ENCODE measurements at places on chromosomes 1 and 21. TPM values are rescaled to one million over a fixed set of nuclear protein-coding genes. Genes with fewer than 3 reads are reported as not detected.
A peak's percentile ranks its signal among the peaks of the same experiment; 100 is the strongest.

The FAM177B gene
- total RNA-seq, result not detected

The ASH1L gene
- total RNA-seq, result 17.1 TPM

The CLEC20A gene
- total RNA-seq, result not detected

The CFAP107 gene
- total RNA-seq, result not detected

The TM2D1 gene
- 14.4 TPM for total RNA-seq

The SLC6A17 gene
- not detected for total RNA-seq

The KRTAP21-2 gene
- not detected for total RNA-seq

The REG4 gene
- total RNA-seq, result not detected

The HCN3 gene
- total RNA-seq, result 2.5 TPM

The SPATA46 gene
- total RNA-seq, result not detected

The CHTOP gene
- total RNA-seq, result 24.5 TPM

The RSPH1 gene
- total RNA-seq, result 0.33 TPM

The DMRTA2 gene
- not detected for total RNA-seq

DNA sequence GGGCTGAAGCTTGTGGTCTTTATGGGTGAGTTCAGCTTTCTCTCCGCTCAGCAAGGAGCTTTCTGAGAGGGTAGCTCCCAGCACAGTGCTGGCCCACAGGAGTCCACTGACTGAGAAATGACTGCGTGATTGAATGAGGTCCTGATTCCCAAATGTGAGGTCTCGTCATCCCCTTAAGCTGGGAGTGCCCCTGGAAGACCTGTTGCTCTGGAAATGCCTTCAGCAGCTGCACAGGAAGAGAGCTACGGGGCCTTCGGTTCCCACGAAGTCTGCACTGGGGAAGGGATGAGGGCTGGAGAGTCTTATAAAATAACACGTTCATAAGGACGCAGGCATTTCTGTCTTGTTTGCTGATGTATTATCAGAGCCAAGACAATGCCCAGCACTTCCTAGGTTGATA lies 14.0 kb downstream of the TNNT2 start:
- no peak for DNase-seq

DNA sequence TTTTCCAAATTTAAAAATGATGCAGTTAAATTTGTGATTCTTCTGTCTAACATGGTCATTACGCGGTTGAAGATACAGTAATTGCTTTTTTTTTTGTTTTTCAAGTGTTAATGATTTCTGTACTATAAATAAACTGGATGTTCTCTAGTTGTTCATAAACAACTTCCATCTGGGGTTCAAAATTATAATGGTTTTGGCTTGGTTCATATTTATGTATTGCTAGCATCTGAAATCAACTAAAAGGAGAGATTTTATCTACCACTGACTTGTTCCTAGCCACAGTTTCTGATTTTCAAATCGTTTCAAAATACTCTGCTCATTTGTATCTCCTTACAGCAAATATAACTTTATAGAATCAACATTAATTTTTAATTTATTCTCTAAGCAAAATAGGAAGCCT lies 35.2 kb upstream of the PLPPR4 start:
- no peak for DNase-seq

- DNase-seq, result peak; percentile 77
These were observed 27.4 kb upstream of the COQ8A start for GRCh38 chr1:226912587-226913176.

DNA sequence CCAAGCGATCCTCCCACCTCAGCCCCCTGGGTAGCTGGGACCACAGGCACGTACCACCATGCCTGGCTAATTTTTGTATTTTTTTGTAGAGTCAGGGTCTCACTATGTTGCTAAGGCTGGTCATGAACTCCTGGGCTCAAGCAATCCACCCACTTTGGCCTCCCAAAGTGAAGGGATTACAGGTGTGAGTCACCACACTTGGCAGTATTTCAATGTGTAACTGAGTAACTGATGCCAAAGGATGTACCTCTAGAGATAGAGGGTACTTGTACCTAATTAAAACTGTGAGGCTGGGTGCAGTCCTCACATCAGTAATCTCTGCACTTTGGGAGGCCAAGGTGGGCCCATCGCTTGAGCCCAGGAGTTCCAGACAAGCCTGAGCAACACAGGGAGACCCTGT lies 258.7 kb upstream of the DMRTA2 start:
- no peak for DNase-seq

- DNase-seq, result no peak
These were observed 141.7 kb upstream of the NRIP1 start for GRCh38 chr21:15206514-15206913.

- no peak for DNase-seq
These were observed 31.4 kb downstream of the CLSTN1 start for GRCh38 chr1:9792156-9793042.

GRCh38 chr21:14734191-14734590 lies 188.1 kb upstream of the SAMSN1 start:
- DNase-seq, result no peak

DNA sequence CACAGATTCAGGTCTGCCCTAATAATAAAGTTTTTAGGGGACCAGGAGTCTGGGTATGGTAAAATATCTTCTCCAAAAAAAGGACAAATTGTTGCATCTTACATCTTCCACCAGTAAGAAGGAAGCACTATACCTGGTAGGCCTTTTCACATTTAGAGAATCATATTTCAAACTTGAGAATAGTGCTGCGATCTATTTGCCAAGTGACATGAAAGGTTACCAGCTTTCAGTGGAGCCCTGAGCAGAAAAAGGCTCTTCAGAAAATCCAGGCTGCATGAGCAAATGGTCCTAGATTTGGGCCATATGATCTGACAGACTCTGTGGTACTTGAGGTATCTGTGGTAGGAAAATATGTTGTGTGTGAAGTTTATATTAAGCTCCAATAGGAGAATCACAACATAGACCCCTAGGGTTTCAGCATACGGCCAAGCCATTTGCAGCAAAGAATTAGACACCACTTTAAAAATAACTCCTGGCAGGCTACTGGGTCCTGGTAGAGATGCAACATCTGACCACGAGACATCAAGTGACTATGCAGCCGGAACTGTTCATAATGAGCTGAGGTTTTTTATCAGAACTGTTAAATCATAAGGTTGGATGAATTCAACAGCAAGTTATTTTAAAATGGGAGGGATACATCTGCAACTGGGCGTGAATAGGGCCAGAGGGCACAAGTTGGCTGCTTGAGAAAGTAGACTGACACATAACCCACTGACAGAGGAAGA lies 38.6 kb upstream of the CCDC190 start:
- no peak for DNase-seq

DNA sequence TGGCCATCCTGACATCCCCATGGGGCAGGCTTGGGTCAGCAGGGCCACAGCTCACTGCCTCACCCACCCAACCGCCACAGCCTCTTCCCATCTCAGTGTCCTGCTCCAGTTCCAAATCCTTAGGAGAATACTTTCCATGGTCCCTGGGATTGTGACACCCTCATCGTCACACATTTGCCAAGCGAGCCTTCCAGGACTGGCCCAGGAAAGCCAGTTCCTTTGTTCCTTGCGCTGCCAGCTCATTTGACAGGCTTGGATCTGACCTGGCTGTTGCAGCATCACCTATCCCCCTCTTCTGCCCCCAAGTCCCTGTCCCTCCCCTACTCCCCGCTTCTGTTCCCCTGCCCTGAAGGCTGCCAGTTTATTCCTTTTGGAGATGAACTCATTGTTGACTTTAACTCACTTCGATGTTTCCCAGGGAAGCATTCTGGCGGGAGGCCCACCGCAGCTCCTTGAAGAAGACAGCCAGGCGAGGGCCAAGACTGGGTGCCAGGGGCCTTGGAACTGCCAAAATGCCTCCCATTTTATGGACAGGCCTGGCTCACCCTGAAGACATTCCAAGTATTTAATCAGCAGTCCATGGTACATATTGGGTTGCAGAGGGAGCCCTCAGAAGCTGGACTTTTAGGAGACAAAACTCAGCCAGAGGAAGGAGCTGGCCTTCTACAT lies 10.2 kb upstream of the GNL2 start:
- DNase-seq, result no peak

GRCh38 chr1:175185903-175186302 lies 6.7 kb downstream of the KIAA0040 start:
- no peak for DNase-seq

DNA sequence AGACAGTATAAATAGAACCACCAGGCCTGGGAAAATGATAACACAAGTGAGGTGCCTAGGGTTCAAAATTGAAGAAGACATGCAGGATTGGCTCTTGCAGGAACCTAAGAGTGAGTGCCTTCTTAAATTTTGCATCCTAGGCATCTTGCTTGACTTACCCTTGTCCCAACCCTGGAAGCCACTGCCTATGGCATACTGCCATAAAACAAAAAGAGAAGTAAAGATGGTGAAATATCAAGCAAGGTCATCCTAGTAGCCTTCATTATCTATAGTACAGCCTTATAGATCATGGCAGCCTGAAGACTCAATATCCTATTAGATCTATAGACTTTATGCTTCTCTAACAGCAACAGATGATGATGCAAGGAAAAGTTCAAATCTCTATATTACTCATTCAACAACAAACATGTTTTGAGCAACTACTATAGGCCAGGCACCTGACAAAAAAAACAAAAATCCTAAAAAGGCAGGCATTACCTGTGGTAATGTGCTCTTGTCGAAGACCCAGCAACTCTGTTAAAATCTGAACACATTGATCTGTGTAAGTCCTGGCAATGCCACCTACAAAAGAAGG lies 6.3 kb downstream of the AP4B1 start:
- no peak for DNase-seq

DNA sequence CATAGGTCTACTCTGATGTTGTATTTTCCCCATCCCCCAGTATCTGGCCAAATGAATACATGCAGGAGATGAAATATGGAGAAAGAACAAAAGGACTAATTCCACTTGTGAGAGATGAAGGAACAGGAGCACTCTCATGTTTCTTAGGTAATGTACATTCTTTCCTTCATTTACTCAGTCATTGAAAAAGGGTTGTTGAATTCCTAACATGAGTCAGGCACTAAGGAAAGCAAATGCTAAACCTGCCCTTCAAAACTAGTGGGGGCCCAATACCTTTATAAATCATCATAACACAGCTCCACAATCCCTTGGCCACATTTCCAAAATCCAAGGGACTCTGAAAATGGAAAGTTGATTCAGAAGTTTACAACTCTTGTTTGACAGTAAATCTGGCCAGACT lies 94.3 kb downstream of the DIRAS3 start:
- no peak for DNase-seq

GRCh38 chr1:3133686-3134085 lies 64.7 kb downstream of the PRDM16 start:
- DNase-seq, result no peak

DNA sequence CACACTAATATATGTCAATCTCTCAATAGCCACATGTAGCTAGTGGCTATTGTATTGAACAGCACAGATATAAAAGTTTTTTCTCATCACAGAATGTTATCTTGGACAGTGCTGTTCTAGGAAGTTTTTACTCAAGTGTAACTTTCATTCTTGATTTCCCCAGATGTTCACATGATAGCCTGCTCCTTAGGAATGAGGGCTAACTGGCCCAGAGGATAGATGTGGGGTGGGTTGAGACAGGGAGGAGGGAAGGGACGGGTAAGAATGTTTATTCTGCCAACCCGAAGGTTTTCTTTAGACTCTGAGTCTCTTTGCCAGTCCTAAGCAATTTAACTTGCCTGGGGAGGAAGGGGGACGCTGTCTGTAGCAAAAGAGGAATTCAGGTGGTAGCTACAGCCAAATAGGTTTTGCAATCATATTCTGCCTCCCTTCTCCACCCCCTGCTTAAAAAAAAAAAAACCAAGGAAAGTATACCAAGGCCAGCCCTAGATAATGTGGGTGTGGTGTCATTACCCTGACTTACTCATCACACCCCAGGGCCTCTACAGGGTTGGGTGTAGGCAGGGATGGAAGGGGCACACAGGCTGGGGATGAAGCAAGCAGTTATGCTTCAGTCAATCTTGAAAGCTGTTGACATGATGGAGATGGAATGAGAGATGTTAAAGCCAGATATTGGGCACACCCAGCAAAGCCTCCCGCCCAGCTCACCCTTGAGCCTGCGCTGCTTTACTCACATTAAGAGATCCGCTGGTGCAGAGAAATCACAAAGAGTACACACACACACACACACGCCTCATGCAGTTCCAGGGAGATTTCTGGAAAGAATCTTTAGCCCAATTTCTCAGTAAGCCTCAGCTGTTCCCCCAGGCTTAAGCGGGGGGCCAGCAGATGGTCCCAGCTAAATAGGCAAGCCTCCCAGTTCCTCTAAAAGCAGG lies 59.9 kb downstream of the PLXNA2 start:
- DNase-seq, result no peak

- no peak for DNase-seq
These were observed 41.7 kb downstream of the CD55 start for GRCh38 chr1:207362962-207363860.

DNA sequence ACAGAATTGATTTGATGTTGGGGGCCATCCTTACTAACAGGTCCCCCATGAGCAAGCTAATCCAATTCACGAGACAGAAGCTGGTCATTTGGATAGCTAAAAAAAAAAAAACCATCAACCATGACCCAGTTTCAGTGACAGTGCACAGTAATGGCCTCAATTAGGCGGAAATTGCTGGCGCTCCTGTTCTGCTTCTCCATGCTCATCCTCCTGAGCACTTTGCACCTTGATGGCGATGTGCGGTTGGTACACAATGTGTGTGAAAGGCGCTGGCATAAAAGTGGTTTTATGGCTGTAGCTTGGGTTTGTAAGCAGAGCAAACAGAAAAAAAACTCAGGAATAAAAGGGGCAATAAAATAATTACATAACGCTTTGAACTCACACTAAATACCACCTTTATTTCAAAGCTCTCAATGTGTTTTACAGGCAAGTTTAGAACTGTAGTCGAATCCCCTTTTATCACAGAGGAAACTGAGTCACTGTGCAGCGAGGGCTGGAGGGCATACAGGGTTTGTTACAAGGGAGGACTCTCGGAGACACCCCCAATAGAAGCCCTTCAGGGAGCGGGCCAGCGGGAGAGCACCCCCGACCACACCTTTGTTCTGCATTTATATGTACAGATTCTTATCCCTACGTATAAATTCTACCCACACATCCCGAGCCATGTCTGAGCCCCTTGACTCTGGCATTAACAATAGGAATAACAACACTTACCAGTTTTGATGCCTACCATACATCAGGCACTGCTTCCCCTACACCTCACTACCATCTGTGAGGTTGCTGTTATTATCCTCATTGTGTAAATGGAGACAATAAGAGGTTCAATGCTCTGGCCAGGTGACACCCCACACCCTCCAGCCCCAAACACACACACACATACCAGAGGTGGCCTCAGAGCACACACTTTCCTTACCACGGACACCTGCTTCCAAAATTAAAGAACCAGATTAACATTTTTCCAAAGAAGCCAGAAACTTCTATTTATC lies 213.5 kb upstream of the IRF2BP2 start:
- DNase-seq, result no peak

DNA sequence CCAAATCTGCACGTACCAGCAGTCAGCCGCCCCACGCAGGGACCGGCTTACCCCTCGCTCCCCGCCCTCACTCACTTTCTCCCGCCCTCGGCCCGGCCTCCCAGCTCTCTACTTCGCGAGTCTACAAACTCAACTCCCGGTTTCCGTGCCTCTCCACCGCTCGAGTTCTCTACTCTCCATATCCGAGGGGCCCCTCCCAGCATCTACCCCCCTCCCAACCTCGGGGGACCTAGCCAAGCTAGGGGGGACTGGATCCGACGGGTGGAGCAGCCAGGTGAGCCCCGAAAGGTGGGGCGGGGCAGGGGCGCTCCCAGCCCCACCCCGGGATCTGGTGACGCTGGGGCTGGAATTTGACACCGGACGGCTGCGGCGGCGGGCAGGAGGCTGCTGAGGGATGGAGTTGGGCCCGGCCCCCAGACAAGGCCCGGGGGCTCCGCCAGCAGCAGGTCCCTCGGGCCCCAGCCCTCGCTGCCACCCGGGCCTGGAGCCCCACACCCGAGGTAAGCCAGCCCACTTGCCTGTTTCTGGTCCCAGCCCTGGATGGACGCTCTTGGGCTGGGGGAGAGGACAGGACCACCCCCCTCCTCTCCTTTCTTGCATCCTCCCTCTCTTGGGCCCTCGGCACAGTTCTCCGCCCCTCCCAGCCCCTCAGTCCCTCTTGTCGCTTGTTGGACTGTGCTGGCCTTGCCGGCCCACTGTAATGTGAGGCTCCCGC lies at the start of gene ARTN:
Gene ARTN, plus strand, starts transcription at position 416 of the 715 bp plus-strand sequence. CDS start 1,856 bp downstream, outside the sequence.
- no peak for DNase-seq

All from left lobe of liver (tissue), 2 donors.